AML-193 (cell line): ENCODE measurements at places on chromosomes 7 and 10.
A peak's percentile ranks its signal among the peaks of the same experiment; 100 is the strongest.

- no peak for DNase-seq
These were observed 104.5 kb upstream of the ZPBP start for GRCh38 chr7:50197549-50197948.

- DNase-seq = no peak
These were observed 60.4 kb downstream of the FZD1 start for GRCh38 chr7:91324663-91325062.

DNA sequence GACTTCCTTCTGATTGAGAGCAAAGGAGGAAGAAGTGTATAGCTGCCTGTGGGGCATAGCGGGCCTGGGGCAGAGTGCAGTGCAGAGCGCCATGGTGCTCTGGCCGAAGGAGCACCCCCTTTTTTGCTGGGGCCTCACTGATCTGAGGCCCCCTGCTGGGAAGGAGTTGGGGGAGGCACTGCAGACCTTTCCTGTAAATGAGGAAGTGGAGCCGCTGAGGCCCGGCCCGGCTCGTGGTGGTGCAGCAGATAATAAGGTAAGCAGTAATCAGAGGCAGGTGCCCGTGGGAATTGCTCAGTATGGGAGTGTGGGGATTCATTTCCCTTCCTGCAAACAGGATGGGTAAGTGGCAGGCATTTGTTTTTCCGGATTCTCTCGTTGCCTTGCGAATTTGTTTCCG lies 373.7 kb upstream of the MKI67 start:
- DNase-seq = no peak

- no peak for DNase-seq
These were observed 8.9 kb downstream of the AGFG2 start for GRCh38 chr7:100547872-100548271.

- DNase-seq = no peak
These were observed 33.4 kb downstream of the LARP4B start for GRCh38 chr10:898141-898540.

DNA sequence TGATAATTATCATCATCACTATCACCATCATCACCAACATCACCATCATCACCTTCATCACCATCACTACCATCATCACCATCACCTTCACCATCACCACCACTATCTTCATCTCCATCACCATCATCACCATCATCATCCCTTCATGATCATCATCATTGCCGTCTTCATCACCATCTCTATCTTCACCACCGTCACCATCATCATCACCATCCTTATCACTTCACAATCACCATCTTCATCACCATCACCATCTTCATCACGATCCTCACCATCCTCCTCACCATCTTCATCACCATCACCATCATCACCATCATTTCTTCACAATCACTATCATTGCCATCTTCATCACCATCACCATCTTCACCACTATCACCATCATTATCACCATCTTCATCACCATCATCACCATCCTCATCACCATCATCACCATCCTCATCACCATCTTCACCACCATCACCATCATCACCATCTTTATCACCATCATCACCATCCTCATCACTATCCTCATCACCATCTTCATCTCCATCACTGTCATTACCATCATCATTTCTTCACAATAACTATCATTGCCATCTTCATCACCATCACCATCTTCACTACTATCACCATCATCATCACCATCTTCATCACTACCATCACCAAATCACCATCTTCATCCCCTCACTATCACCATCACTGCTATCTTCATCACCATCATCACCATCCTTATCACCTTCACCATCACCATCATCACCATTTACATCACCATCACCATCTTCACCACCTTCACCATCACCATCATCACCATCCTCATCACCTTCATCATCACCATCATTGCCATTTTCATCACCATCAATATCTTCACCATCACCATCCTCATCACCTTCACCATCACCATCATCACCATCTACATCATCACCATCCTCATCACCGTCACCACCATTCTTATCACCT lies 72.4 kb upstream of the DNAAF5 start:
- DNase-seq = no peak

DNA sequence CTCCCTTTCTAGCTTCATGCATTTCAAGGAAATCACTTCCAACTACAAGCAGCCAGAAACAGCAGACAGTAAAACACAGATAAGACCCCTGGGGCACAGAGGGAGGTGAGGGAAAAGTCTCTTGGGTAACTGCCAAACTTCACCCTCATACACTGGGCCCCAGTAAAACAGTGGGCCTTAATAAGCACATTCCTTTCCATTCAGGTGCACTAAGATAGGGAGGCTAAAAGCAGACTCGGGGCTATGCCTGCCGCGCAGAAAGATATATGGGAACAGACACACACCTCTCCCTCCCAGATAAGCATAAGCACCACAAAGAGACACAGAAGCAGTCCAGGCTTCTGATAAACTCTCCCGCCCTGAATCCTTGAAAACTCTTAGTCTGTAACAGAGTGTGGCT lies 117.0 kb downstream of the TYW1B start:
- no peak for DNase-seq

- DNase-seq = no peak
These were observed 10.7 kb downstream of the IKZF5 start for GRCh38 chr10:122997864-122998263.

GRCh38 chr10:118692872-118693271 lies 61.9 kb downstream of the CACUL1 start:
- DNase-seq = no peak

GRCh38 chr10:121312587-121312986 lies 285.7 kb downstream of the FGFR2 start:
- no peak for DNase-seq

DNA sequence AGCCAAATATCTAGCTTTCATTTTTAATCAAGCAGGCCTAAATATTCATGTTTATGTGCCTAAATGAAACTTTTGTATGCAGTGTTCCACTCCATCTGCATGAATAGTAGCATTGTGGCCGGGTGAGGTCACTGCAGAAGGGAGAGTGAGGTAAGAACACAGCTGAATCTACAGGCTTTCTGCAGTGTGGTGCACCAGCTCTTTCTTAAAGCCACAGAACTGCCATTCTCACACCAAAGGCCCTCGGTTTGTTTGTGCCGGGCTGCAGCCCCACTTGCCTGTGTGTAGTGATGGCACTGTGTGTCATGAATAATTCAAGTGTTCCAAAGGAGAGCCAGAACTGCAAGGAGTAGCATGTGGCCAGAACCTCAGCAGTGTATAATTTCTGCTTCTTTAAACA lies 204.1 kb downstream of the TRIL start:
- no peak for DNase-seq

DNA sequence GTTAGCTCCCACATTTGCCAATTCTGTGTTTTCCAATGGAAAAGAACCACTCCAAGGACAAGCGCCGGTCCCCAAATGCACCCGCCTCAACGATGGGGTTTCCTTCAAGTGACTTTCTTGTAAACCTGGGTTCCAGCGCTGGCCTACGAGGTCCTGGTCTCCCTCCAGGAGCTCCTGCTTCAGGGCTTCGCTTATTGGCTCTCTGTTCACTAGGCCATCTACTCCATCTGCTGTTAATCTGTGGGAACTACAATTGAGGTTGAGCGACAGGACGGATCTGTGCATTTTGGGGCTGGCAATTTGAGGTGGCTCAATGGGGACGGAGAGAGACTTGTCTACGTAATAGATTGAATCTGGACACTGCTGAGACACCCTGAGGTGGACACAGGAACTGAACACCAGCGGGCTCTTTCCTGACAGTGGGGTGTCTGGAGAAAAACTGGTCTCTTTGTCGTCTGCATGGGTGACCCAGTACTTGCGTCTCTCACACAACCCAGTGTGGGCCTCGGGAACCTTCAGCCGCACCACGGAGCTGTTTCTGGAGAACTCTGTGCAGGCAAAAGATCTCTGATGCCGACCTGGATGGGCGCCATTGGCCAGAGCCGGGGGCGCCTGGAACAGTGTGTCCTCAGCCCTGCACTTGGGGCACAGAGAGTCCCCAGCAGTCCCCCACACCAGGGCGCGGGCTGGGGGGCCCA lies 115.9 kb upstream of the ADAM12 start:
- DNase-seq = peak; percentile 6

DNA sequence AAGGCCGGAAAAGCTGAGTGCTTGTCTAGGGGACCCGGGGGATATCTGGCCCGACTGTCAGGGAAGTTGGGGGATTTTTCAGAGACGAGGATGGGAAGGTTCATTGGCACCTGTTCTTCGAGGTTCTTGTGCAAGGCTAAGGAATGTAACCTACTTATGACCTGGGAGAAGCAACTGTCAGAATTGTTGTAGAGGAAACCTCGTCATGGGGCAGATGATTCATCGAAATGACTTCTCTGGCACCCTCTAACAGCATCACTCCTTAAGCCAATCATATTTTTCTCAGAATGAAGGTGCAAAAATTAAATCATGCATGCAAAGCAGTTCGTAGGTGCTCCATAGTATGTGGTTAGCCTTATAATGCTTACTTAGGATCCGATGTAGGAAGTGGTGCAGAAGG lies 58.6 kb downstream of the PLXDC2 start:
- no peak for DNase-seq

- DNase-seq = no peak
These were observed 4.1 kb upstream of the OIT3 start for GRCh38 chr10:72889391-72889831.

DNA sequence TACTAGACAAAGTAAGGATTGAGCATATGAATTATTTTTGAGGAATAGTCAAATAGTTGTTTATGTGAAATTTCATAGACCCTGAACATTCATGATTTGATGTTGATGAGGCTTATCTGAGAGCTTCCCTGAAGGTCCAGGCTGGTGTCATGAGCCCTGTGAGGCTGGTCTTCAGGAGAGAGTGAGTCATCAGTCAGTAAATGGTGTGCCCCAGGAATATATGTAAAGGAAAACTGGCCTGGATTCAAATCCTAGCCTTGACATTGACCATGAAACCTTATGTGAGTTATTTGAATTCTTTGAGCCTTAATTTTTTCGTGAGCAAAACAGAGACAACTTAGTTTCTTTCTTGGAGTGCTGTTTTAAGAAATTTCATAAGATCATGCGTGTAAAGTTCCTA lies 6.2 kb downstream of the TMEM236 start:
- no peak for DNase-seq

- DNase-seq = no peak
These were observed 711.2 kb downstream of the GRID1 start for GRCh38 chr10:85655411-85655810.

- DNase-seq = no peak
These were observed 51.3 kb downstream of the IKZF1 start for GRCh38 chr7:50355817-50356178.

- no peak for DNase-seq
These were observed 46.8 kb downstream of the KCNH2 start for GRCh38 chr7:150931199-150931869.

- DNase-seq = no peak
These were observed 63.4 kb downstream of the SRPK2 start for GRCh38 chr7:105325216-105325904.

GRCh38 chr7:11605749-11606148 lies 226.2 kb downstream of the THSD7A start:
- no peak for DNase-seq

DNA sequence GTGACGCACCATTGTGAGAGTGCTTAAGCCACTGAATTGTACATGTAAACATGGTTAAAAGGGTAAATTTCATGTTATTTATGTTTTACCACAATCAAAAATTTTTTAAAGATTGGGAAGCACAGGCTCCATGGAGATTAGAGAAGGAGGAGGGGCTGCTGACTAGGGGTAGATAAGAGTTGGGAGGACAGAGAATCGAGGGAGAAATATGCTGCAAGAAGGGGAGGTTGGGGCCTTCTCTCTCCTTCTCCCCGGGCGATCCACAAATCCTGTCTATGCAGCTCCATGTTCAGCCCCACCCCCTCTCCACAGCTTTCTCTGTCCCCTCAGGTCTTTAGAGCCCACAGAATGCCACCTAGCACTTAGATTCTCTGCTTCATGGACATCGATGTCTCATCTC lies 12.1 kb downstream of the ZNF467 start:
- DNase-seq = no peak

GRCh38 chr7:13042605-13043236 lies 355.3 kb downstream of the ARL4A start:
- no peak for DNase-seq

DNA sequence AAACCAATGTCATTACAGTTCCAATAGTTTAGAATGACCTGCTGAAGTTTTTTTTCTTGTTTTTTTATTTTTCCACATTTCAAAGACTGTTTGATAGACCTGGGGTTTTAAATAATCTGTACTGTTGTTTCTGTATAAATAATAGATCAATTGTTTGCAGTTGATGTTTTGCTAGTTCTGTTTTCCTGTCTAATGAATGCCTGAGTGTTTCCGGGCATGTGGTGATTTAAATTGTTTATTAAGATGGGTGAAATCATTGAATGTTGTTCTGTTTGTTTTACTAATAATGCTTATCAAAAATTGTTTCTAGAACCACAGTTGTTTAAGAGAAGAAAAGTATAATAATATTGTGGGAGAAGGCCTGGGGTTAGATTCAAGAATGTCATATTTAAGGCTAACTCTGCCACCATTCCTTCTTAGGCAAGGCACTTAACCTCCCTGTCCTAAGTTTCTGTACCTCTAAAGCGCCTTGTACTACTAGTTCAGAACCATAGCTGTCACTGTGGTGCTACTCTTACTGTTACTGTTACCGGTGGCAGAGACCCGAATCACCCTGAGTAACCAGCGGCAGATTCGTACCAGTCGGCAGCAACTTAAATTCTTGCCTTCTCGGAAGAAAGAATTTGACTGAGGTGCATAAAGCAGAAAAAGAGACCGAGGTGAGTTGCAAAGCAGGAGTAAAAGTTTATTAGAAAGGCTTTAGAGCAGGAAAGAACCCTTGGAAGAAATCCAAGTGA lies 1014.1 kb downstream of the REEP3 start:
- DNase-seq = no peak

DNA sequence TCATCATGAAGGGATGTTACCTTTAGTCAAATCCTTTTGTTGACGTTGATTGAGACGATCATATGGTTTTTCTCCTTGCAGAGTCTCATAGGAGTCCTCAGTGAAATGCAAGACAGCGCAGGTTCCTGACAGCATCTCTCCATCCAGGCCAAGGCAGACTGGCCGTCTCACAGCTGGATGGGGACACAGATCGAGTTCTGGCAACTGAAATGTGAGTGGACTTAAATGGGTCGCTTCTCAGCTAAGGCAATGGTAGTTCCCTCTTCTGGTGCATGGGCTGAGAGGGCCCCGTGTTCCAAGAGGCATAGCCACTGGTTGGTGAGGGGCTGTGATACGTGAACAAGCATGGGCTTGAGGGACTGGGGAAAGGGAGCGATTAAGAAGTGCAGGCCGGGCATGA lies 99.3 kb upstream of the CPXM2 start:
- DNase-seq = no peak

GRCh38 chr10:86068231-86069054 lies 298.2 kb downstream of the GRID1 start:
- DNase-seq = no peak

DNA sequence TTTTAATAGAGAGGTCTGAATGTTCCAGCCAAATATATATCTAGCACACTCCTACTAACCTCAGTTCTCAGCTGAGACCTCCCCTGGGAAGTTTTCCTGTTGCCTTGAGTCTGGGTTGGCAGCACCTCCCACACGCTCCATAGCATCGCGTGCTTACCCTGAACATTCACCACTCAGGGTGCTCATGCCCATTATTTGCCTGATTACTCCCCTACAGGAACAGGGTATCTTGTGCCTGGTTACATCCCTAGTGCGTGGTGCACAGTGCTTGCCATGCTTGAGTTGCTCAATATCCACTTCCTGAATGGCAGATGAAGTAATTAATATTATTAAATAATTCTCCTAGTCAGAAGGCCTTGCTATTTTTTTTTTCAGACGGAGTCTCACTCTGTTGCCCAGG lies 269.9 kb upstream of the IMMP2L start:
- DNase-seq = peak; percentile 60
